ENCODE measurements at places on chromosomes 2 and 18.
A peak's percentile ranks its signal among the peaks of the same experiment; 100 is the strongest.

DNA sequence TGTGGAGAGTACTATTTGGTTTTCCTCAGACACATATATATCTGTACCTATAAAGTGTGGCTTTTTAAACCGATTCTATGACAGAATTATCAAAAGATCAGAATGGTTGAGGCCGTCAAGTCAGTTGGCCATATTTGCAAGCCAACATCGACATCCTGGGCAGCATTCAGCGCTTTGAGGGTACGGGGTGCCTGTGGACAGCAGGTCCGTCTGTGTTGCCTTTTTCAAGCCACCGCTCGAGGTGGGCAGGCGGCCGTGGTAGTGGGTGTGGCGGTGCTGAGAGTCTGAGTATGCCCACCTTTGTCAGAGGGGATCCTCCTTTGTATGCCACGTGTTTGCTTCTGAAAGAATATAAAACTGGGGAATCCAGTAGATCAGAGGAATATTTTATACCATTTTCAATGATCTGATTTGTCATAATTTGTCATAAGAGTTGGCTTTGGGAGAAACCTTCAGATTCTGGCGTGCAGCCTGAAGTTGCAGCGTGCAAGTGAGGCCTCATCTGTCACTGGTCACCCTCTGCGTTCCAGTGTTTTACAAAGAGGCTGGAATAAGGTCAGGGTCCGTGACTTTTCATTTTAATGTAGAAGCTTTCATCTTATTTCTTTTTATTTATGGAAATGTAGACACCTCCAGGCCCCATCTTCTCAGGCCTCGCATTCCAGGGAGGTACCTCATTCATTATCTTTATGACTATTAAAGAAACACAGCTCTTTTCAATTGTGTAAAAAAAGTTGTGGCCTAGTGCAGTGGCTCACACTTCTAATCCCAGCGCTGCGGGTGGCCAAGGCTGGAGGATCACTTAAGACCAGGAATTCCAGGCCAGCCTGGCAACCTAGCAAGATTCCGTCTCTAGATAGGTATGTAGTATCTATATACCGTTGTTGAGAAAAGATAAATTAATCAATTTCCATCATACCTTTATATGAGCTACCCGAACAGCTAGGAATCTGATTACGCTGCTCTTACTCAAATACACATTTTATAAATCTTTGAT, 37.8 kb upstream of the RBM44 start:
- no peak for DNase-seq

GRCh38 chr2:134258684-134259388, 5.0 kb downstream of the MGAT5 start:
- no peak for DNase-seq

- DNase-seq: peak; percentile 92
Measured at GRCh38 chr2:38947241-38948239, 57.9 kb downstream of the ARHGEF33 start.

DNA sequence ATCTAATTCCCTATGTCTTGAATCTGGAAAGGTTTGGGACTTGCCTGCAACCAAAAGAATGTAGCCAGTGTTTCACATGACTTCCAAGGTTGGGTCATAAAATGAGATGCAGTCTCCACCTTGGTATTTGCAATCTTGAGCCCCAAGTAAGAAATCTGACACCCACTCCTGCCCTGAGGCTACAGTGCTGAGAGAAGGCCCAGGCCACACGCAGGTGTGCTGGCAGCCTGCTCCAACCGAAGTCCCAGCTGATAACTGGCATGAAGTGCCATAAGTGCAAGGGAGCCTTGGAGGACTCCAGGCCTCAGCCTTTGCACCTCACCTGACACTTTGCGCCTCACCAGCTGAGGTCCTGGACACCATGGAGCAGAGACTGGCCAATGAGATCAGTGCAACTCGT, 182.7 kb downstream of the ANAPC1 start:
- no peak for DNase-seq

- no peak for DNase-seq
Measured at GRCh38 chr2:193482557-193482956, 1287.8 kb upstream of the TMEFF2 start.

GRCh38 chr18:63799189-63799588, 24.0 kb downstream of the SERPINB7 start:
- DNase-seq: no peak

DNA sequence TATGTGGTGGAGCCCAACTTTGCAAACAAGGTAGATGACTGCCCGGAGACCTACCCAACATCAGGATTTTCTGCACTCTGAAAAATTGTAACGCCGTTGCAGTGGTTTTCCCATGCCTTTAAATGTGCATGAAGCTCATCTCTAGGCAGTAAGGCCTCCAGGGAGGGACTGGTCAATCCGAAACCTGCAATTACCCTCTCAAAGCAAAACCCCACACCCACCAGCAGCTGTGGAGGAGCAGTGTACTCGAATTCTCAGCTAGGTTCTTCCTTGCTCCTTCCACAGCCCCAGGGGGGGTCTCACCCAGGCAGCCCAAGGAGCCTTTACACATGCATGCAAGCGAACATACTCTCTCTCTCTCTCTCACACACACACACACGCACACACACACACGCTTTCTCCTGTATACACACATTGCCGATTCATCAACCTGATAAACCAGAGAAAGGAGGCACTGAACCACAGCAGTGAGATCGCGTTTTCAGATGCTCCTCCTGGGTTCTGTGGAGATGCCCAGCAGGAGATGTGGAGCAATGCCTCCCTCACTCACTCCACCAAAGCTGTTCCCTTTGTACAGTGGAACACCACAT, 109.2 kb downstream of the VIT start:
- DNase-seq: no peak

DNA sequence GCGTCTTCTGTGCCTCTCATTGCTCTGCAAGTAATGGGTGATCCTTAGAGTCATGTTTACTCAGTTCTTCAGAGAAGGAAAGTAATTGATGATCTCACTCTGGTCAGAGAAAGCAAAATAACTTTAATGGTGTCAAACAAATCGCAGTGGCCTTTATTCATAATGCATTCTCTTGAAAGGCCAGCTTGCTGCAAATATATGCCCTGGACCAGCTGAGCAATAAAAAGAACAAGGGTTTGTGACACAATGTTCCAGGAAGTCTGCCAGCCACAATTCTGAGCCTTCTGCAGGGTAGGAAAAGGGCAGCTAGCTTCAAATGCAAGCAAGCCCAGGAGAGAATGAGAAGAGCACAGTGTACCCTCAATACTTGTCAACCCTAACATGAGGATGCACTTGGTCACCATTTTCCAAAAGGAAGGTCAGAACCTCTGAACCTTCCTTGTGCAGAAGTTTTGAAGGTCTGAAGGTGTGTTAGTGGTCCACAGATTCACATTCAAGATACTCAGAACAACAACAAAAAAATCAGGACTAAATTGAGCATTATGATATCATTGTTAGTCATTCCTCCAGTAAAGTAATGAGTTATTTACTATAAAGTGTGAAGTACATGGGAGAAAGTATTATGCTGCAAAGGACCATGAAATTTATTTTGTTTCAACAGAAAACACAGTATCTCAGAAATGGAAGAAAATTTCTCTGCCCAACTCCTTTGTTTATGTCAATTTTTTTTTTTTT, 355.6 kb downstream of the PAX3 start:
- DNase-seq: no peak

- DNase-seq: no peak
Measured at GRCh38 chr2:12708508-12709206, 8.1 kb upstream of the TRIB2 start.

DNA sequence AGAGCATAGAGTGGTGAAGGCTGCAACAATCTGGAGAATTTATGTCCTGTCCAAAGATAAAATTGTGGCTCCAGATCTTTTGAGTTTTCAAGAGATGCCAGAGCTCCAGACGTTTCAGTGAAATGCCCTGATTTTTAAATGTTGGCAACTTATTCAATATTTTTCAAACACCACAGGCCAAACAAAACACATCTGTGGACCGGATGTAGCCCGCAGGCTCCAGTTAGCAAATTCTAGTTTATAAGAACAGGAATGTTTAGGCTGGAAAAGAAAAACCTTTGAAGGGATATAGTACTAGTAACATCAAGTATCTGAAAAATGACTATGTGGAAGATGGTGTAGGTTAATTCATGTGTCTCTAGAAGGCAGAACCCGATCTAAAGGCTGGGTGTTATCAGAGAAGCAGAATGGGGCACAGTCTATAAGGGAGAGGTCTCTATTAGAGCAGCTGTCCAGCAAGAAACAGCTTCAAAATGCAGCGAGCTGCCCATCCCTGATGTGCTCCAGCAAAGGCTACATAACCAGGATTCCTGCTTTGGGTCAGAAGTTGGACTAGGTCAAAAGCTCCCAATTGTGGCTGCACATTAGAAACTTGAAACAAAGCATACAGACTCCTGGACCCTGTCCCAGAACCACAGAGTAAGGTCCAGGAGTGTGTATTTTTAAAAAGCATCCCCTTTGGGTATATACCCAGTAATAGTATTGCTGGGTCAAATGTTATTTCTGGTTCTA, 105.9 kb downstream of the ANKRD44 start:
- no peak for DNase-seq

GRCh38 chr2:108316461-108317258, 28.0 kb downstream of the SULT1C2 start:
- DNase-seq: no peak

- no peak for DNase-seq
Measured at GRCh38 chr2:223399357-223399957, 202.7 kb downstream of the SCG2 start.

DNA sequence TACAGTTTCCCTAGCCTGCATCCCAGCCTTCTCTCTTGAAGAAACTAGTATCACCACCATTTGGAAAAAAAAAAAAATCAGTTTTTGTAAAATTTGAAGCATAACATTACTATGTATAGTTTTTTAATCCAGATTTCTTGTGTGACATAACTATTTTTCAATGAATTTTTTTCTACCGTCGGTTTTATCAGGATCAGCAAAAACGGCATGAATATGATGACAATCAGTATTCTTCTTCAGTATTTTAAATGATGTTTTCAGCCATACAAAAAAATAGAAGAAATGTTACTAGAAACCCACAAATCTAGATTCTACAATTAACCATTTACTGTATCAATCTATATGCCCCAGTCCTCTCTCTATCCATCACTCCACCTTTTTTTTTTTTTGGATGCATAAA, 103.9 kb downstream of the MGAT5 start:
- DNase-seq: no peak

- peak; percentile 47 for DNase-seq
Measured at GRCh38 chr2:170493426-170494097, 221.6 kb upstream of the SP5 start.

DNA sequence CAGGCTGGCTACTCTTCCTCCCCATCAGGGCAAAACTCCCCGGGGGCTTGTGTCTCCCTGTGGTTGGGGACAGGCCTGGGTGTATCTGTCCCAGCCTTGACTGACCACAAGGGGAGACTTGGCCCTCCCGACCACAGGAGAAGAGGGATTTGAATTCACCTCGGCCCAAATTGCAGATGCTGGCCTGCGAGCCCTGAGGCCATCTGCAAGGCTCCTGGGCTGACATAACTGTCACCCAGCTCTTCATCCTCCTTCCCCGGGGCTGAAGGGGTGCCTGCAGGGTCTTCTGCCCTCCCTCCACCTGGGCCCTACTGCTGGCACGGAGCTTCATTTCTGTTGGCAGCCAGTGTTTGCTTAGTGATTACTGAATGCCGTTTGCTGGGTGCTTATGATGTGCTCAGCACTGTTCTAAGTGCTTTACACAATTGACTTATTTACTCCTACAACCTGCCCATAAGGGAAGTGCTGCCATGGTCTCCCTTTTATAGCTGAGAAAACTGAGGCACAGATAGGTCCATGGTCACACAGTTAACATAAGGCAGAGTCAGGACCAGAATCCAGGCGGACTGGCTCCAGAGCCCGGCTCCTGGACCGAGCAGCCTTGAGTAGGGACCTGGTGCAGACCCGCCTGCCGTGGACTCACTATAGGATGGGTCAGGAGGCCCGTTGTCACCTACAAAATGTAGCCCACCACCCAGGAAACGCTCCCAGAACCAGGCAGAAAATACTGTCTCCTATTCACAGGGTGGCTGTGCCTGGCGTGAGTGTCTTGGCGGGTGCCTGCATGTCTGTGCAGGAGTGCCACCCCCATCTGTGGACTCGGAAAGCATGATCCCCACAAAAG, 18.9 kb downstream of the STEAP3 start:
- no peak for DNase-seq

DNA sequence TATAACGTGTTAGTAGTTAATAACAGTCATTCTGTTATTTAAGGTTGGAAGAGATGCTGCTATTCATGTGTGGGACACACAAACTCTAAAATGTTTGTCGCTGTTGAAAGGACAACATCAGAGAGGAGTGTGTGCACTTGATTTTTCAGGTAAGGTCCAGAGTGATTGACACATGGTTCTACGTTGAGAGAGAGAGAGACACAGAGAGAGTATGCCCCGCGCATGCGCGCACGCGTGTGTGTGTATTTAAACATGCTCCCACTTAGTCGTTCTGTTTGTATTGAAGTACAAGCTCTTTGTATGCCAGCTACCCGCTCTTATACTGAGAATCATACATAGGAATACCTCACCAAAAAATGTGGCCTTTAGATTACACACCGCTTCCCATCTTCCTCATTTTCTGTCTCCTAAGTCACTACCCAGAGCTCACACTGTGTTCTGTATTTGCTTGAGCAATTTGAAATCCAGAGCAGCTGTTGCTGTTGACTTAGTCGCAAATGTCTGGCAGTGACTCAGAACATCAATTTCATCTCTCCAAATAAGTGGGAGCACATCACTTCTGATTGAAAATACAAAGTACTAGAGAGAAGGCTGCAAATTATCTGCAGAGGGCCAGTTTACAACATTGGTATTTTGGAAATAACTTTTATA, 148.1 kb downstream of the EML6 start:
- no peak for DNase-seq

DNA sequence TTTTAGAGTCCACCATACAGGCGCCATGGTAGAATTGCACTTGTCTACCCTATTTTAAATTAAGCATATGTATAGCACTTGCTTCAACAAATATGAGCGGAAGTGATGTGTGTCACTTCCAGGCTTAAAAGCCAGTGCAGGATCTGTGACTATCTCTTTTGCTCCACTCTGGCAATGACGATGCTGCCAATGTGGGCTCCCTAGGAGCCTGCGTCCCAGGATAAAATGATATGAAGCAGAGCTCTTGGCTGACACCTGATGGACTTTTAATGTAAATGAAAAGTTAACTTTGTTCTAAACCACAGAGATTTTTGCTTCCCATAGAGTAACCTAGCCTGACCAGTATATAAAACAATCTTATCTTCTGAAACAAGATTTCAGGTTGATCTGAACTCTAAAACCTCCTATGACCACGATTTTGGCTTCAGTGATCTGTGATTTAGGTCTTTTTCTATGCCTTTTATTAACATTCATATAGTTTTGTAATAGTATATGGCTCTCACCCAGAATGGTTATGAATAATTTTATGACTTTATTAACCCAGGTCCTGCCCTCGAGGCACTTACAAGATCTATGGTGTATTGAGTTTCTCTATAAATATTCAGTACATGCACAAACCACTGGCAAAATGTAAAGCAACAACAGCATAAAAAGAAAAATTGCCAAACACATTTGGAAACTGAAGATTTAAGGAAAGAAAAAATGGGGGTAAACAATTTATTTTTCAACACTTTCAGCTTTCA, 422.5 kb upstream of the PIK3C3 start:
- peak; percentile 4 for DNase-seq

DNA sequence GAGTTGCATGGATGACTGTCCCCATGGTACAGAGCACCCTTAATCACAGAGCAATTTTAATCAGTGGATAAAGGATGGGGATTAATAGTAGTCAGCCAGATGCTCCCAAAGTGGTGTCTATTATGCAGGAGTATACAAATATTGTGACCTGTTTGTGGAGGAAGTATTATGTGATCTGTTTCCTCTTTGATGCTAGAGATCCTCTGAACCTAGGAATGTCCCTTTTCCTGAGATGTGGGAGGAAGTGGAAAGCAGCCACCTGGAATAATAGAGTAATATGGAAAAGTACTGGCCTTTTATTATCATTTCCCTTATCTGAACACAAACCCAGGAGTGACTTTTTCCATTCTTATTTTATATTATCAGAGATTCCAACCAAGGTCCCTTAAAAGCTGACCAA, 94.2 kb upstream of the EFEMP1 start:
- no peak for DNase-seq
